ENCODE measurements at places on chromosomes 2 and 18.

DNA sequence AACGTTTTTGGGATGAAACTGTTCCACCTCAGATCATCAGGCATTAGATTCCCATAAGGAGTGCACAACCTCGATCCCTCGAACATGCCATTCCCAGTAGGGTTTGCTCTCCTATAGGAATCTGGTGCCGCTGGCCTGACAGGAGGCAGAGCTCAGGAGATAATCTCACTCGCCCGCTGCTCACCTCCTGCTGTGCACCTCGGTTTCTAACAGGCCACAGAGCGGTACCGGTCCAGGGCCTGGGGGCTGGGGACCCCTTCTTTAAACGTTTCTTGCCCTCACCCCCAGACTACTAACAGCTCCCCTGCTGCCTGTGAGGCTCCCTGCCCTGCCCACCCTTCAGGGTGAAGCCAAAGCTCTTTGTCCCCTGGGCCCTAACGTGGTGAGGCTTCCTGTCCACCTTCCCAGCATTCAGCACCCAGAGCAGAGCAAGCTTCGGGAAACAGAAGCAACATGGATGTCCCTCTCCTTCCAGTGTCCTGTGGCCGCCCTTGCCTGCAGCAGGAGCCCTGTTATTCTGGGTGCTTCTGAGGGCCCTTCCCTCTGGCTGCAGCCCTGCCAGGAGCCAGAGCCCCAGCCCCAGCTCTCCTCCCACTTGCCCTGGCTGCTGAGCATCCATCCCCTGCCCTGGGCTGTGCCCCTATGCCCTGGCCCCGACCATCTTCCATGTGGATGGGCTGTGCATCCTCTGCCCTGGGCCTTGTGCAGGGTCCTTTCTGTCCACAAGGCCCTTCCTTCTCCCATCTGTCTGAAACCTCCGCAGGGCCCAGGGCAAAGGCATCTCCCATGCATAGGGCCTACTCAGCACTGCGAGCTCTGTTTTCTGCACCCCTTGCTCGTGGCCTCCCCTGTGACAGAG lies 140.1 kb downstream of the MBP start:
- DNase-seq: no peak

DNA sequence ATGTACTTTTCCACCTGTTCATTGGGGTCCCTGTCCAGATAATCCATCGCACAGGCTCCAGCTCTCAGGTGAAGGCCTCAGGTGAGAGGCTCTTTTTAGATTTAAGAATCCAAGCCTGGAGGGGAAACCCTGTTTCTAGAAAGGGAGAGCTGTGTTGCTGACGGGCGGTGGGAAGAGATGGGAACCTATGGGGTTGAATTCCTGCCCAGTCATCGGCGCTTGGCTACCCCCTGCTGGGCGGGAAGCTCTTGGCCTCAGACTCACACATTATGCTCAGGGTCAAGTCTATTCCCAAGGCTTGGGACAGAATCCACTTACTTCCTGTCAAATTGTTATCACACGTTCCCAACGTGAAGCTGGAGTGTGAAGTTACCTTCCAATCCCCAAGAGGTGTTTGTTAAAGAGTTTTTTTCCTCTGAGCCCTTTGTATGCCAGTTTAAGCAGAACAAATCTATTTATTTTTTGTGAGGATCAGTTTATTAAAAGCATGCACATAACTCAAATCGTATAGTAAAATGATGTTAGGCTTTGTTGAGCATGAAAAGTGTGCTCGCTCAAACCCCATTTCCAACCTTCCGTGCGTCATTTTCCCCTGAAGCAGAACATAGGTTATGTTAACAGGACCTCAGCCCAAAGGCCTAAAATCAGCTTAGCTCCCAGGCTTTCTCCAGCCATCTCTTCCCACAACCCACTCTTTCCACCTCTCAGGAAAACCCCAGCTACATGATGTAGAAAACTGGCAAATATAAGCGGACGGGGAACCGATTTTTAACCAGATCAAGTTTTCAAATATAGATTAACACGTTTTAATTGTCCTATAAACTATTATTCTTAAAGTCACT lies 181.7 kb upstream of the ETAA1 start:
- no peak for DNase-seq

DNA sequence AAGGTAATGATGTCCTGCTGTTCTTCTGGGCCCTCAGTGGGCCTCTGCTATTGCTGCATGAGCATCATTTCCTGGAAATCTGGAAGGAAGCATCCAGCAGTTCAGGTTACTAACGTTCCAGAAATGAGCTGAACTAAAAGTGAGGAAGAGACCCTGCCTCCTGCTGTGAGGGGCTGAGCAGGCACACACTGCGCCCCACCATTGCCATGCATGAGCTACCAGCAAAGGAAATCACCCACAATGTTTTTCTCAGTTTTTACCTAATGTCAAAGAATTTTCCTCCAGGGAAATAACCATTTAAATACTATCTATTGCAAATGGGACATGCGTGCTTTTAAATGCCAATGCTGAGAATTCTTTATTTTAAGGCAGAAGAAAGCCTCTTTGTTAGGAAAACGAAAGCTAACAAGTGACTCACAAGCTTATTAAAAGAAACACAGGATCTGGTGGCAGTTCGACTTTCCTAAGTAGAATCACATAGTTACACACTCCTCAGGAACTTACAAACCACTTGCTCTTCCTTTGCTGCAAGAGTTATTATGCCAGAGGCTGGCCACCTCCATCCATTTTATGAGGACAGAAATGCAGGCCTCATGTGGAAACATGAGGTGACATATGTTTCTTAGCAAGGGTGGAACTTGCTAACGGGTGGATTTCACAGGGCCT lies 152.6 kb upstream of the TTC39C start:
- no peak for DNase-seq

DNA sequence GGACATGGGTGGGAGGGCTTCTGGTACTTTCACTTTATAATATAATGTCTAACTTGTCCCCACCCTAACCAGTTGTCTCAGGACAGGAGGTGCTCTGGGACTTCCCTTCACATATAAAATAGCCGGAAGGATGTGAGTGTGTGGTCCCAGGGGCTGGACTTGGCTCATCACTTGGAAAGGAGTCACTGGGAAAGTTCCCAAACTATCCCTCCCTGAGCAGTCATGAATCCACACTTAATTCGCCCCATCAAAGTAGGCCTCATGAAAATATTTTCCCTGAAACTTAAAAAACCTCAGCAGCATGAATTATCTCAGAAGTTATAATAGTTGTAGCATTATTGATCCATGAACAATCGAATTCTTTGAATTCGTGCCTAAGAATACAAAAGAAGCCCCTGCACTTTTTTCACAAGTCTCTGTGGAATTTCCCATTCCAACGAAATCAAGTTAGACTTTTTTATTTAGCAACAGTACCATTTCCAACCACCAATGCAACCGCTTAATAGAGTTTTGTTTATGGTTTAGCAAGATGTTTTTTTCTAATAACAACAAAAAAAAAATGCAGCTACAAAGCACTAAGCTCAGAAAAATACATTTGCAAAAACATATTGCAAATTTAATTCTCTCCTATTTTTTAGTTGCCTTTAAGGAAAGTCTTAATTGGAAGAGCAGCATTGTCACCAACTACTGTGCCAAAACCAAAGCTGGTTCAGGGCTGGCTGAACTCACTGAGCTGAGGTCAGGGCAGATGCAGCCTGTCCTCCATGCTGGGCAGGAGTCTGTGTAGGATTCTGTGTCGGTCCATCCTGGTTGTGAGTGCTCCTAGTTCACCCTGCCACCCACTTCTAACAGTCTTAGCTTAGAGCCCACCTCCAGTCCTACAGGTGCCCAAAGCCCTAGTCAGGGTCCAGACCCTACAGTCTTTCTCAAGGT lies 68.8 kb upstream of the SPTBN1 start:
- DNase-seq: no peak

- DNase-seq: no peak
These were observed 16.4 kb downstream of the RMC1 start for GRCh38 chr18:23519734-23520133.

- DNase-seq: no peak
These were observed 1113.9 kb upstream of the ACVR2A start for GRCh38 chr2:146730882-146731281.

GRCh38 chr2:200447139-200447855 lies 62.6 kb downstream of the KCTD18 start:
- DNase-seq: no peak

GRCh38 chr2:83941886-83942285 lies 517.2 kb downstream of the SUCLG1 start:
- no peak for DNase-seq

DNA sequence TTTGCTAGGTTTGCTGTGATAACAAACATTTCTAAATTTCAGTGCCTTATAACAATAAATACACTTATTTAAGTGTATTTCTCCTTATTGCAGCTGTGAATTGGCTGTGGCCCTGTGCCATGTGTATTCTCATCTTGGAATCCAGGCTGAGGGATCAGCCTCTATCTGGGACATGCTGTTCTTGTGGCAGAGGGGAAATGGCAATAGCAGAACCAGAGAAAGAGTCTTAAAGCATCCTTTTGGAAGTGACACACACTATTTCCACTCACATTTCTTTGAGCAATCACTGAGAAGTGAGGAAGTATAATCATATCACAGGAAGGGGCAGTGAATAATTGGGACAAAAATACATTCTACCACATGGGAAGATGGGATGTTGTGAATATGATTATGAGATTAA lies 66.2 kb upstream of the PROKR1 start:
- no peak for DNase-seq

- DNase-seq: no peak
These were observed 51.6 kb upstream of the RAPH1 start for GRCh38 chr2:203586696-203587095.

- no peak for DNase-seq
These were observed 6.3 kb upstream of the OTOS start for GRCh38 chr2:240146627-240147278.

- DNase-seq: no peak
These were observed 33.4 kb downstream of the MYCN start for GRCh38 chr2:15973481-15974401.

DNA sequence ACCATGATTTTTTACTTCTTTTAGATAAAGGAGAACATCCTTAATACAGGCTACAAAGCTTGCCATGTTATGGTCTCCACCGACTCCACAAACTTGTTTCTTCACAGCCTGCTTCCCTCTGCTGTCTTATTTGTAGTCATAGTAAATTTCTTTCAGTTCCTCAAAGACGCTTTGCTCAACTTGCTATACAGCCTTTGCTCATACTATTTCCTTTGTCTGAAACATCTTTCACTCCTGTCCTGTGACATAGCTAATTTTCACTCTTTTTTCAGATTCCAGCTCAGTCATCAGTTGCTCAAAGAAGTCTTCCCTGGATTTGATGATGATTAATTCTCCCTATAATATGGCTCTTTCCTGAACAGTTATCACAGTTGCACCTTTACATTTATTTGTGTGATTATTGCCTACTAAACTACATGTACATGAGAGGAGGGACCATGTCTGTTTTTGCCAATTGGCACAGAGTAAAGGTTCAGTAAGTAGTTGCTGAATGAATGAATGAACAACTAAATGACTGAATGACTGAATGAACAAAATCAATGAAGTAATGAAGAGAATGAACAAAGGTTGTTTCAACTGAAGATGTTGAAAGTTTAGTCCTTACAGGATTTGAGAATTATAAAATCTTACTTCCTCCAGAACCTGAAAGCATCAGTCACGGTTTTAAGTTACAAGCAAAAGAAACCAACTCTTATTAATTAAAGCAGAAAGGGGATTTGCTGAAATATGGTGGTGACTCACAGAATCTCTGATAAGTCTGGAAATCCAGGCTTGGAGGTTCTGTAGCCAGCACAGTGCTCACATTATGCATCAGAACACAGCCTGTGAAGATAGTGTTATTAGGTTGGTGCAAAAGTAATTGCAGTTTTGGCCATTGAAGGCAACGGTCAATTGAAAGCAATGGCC lies 186.4 kb upstream of the FAM98A start:
- DNase-seq: no peak

DNA sequence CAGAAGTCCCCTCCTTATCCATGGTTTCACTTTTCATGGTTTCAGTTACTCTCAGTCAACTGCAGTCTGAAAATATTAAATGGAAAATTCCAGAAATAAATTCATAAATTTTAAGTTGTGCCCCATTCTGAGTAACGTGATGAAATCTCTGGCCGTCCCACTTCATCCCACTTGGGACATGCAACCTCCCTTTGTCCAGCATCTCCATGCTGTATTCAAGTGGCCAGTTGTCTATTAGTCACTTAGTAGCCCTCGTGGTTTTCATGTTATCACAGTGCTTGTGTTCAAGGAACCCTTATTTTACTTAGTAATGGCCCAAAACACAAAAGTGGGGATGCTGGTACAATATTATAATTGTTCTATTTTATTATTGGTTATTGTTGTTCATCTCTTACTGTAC lies 18.0 kb upstream of the DAPL1 start:
- DNase-seq: no peak

DNA sequence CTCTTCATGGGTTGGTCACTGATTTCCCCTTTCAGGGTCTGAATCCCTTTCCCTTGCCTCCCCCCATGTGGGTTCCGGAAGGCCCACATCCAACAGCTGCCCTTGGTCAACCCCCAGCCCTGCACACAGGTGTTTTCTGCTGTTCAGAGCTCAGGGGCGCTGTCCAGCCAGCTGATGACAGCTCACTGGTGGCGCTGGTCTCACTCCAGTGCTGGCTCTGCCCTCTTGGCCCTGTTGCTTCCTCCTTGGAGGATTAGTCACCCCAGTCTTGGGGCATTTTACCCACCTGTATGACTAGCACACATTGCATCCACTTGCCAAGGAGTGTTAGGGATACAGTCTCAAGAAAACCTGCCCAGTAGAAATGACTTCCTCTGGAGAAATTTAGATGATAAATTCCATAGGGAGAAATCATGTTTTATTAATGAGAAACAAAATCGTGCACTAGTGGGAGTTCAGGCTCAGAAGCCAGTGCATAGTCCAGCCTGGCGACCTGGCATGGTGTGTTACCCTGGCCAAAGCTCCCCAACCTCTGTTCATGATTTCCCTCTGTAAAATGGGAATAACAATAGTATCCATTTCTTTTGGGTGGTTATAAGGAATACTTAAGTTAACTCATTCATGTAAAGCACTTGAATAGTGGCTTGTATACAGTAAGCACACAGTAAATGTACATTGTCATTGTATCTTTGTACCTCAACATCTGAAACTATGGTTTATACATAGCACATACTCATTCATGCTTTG lies 21.6 kb downstream of the CRIM1 start:
- no peak for DNase-seq

DNA sequence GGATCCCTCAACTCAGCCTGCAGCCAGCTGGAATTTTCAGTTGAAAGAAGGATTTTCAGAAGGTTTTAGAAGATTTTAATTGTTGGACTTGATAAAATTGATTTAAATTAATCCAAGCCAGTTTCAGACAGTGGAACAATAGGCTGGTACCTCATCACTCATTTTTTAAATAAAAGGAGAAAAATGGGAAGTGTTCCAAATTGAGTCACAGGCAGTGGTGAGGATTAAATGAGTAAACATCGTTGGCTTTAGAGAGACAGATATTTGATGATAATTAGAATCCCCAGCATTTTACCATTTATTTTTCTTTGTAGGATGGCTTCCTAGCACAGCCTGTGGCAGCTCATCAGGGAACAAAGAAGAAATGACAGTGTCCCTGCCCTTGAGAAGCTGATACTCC lies 7.4 kb downstream of the CXCR4 start:
- no peak for DNase-seq

- no peak for DNase-seq
These were observed 37.4 kb downstream of the NPHP1 start for GRCh38 chr2:110167326-110168000.
